Stimulated activated CD8-positive, alpha-beta memory T cell treated with anti-CD3 and anti-CD28 coated beads, Interleukin-4, amount 100 ng/mL, for 1 hour (primary cell): ENCODE measurements at places on chromosomes 7 and 10.

DNA sequence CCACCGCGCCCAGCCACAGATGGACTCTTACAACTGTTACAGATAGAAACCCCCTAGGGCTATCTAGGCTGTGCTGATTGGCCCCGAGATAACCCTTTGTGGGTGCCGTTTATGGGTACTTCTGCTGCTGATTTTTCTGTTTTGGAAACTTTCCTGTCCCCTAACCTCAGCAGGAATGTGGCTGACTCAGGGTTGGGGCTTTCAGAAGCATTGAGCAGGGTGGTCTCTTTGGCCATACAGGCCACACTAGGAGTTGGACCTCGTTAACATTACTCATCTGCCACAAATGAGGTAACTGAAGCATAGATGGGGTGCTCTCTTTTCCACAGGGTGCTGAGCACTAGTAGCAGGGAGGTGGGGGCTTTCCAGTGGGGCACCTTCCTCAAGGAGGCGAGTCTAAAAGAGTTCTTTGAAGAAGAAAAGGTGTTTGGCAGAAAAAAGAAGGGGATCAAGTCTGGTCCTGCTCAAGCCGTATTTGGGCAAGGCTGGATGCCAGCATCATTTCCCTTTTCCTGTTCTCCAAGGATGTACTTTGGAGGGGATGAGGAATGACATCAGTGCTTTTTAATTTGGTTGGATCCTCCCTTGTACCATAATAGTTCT is 6.4 kb downstream of the ZSCAN25 start:
- no peak for DNase-seq

GRCh38 chr10:133096616-133097269 is 9.0 kb downstream of the ADGRA1 start:
- no peak for DNase-seq

- no peak for DNase-seq
Observed at GRCh38 chr7:135499818-135500217, 10.1 kb downstream of the CNOT4 start.

GRCh38 chr10:98405422-98405821 is 9.6 kb downstream of the PYROXD2 start:
- no peak for DNase-seq

DNA sequence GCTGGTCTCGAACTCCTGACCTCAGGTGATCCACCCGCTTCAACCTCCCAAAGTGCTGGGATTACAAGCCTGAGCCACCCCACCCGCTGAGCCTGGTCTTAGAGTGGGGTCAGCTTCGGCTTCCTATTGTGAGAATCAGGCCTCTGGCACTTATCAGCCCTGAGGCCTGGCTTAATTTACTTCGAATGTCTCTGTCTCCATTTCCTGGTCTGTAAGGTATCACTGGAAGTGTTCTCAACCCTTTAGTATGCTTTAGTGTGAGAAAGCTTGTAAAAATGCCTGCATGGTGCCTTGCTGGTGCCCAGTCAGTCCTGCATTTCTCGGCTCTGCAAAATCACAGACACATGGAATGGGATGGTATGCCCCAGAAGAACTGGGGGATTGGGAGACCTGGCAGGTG is 671.4 kb upstream of the GALNT17 start:
- DNase-seq: no peak

DNA sequence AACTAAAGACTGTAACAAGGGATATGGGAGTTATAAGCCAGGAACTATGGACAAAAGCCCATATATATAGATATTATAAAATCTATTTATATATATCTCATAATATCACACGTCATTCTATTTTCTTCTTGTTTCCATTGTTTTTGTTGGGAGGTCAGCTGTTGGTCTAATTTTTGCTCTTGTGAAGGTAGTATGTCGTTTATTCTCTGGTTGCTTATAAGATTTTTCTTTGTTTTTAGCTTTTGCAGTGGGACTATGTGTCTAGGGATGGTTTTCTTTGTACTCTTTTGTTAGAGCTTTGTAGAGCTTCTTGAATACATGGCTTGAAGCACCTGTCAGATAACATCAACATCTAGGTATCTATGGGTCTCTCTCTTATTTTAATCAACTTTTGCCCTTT is 14.0 kb downstream of the ARL4A start:
- DNase-seq: no peak

DNA sequence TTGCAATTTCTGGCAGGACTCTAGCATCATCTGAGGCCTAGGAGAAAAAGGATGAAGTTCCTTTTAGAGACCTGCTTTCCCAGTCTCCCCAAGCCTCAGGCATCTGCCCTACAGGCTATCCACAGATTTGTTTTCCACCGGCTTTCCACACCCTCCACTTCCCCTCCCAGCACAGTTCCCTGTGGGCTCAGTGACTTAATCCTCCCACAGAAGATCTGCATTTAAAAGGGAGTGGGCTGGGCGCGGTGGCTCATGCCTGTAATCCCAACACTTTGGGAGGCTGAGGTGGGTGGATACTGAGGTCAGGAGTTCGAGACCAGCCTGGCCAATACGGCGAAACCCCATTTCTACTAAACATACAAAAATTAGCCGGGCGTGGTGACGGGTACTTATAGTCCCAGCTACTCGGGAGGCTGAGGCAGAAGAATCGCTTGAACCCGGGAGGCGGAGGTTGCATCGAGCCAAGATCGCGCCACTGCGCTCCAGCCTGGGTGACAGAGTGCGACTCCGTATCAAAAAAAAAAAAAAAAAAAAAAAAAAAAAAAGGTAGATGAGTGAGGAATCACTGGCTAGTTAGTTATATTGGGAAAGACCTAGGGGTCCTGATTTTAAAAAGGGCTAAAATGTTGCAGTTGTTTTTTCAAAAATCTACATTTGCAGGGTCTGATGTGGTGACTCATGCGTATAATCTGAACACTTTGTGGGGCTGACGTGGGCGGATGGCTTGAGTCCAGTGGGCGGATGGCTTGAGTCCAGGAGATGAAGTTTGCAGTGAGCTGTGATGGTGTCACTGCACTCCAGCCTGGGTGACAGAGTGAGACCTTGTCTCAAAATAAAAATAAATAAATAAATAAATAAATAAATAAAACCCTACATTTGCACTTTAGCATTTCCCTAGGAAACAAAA is 119.5 kb downstream of the BAMBI start:
- DNase-seq: no peak

GRCh38 chr10:68235581-68235980 is 3.7 kb upstream of the ATOH7 start:
- DNase-seq: no peak

GRCh38 chr10:72132854-72133253 is 44.5 kb upstream of the SPOCK2 start:
- DNase-seq: no peak

- no peak for DNase-seq
Observed at GRCh38 chr7:55517191-55517633, 55.1 kb downstream of the VOPP1 start.

DNA sequence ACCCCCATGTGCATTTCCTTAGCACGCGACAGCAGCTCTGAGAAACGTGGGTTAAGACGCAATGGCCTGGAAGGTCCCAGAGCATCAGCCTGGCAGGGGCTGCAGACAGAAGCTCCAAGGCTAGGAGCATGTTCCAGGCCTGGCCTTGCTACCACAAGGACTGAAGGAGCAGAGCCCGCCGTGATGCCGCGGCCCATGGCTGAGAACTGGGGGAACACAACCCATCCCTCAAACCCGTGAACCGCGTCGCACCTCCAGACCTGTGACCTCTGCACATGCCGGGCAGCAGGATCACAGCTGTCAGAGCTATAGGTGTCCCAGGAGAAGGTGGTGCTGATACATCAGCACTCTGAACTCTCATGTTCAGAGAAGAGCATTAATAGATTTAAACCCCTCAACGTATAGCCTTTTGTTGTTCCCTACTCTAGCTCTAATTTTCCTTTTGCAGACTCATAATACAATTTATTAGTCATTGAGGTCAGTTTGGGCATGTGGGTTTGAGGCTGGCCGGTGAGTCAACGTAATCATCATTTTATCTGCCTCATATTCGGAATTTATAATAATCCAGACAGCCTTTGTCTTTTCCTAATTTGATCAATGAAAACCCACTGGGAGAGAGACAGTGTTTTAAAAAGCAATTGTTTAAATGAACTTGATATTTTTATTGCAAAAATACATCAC is 222.5 kb upstream of the TCERG1L start:
- no peak for DNase-seq

DNA sequence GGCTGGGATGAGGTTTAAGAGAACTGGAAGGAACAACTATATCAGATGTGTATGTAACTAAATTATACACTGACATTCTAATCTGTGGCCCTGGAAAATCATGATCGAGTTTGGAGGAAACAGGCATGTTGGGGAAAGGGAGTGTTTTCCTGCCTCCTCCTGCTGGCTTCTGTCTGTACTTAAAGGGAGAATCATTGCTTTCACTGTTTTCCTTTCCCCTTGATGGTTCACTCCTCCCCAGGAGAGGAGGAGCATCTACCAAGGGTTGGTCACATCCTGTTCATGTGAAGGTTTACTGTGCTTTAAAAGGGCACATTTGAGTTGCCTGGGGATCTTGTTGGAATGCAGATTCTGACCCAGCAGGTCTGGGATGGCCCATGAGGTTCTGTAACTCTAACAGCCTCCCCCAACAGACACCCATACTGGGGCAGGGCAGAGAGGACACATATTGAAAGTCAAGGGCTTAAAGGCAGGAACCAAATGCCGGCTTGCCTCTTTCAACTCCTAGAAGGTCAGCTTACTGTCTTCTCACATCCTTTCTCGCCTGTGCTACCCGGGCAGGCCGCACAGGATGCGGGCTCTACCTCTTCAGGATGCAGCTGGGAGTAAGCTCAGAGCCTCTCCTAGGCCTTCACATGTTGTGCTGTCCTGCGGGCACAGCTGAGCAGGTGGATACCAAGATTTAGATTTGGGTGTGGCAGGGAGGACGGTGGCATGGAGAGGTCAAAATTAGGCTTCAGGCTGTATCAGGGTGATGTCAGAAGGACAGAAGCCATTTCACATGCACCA is 694.8 kb downstream of the KCNMA1 start:
- DNase-seq: no peak

GRCh38 chr7:625376-625971 is 101.0 kb upstream of the DNAAF5 start:
- DNase-seq: no peak

DNA sequence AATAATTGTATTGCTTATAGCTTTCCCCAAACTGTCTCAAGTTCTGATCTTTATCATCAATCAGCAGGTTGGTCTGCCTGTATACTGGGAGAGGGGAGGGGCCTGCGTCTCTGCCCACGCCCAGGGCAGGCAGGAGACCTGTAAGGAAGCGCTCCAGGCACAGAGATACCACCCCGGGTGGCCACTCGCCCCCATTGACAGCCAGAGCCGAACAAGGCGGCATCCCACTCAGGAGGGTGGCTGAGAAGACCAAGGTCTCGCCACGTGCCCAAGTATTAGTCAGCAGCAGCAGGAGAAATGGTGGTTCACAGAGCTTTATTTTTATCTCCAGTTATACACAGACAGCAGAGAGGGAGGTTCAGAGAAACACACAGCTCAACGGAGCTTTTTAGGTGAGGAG is 7.2 kb downstream of the STK32C start:
- no peak for DNase-seq

GRCh38 chr10:92486637-92487036 is 87.3 kb downstream of the IDE start:
- DNase-seq: no peak

DNA sequence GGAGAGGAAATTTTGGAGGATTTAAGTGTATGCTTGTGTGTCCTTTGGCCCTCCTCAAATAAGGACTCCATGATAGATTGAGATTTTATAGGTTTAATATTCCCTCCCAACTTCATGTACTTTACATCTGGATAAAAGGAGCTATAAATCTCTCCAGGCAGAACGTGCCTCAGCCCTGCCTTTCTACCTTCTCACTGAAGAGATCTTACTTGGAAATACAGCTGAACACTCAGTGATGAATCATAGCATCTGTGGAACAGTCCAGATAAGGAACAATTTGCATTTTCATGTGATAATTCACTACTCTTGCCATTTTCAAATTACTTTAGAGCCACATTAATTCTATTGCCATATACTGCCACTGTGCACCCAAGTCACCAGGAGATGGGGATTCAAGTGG is 364.6 kb upstream of the PODXL start:
- DNase-seq: no peak

DNA sequence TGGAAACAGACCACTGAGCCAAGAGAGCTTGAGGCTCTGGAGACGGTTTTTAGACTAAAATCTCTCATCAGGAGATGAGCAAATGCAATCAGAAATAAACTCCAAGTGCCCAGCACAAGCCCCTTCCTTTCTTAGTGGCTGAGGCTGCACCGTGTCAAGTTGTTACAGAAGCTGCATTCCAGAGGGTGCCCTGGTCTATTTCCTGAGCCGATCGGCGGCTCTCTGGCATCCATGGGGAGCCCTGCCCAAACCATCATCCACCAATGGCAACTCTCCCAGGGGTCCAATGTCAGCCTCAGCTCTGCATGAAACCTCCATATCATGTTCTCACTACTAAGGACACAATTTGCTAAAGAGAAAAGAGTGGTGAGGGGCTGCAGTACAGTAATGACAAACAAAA is 89.6 kb downstream of the SVIL start:
- DNase-seq: no peak

DNA sequence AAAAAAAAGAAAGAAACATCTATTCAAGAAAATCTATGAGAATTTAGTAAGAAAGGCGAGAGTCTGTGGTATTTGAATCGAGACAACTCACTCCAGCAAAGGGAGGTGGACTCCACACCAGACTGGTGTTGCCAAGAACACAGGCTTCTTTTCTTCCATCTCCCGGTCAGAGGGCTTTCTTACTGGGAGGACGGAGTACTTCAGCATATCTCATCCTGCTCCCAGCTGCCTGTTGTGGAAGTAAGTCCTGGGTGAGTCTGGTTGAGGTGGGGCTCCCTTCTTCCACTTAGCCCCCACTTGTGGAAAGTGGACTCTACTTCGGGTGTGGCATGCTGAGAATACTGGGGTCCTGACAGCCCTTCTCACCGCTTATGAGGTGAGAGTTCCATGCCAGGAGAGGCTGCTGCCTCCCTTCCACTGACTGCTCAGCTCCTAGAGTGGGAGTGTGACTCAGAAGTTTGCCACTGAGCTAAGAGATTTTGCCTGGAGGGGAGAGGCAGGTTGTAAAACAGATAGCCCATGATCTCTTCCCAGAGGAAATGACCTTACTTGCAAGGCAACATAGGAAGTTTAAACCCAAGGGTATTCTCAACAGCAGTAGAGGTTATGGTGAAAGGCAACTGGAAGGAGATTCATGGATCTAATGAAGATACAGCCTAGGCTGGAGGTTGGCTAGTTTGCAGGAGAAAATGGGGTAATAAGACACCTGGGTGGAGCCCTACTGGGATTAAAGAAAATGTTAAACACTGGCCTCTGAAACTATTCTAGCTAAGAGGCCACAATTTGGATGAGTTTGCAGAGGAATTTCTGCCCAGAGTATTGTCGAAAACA is 3.5 kb upstream of the NACAD start:
- no peak for DNase-seq

DNA sequence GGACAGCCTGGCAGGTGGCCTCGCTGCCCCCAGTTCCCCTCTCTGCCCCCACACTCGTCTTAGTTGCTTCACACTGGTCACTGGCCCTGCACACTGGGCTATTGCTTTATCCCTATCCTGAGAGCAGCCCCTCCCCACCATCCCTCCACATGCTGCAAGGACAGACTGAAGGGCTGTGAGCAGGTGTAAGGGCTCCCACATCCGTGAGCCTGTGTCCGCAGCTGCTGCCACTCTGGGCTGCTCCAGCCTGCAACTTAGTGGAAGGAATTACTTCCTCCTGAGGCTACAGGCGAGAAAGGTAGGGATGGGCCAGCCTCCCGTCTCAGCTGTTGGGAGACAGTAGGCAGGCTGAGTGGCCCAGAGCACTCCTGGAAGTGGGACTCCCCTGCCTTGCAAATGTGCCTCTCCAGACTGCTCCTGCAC is 3.8 kb downstream of the RARRES2 start:
- DNase-seq: no peak
